ENCODE measurements at places on chromosomes 2 and 18. TPM values are rescaled to one million over a fixed set of nuclear protein-coding genes. Genes with fewer than 3 reads are reported as not detected.

GRCh38 chr2:217467331-217467730 is 535.5 kb downstream of the TNS1 start:
- no peaks in the 10 kb centered on the region for H3K36me3 ChIP-seq

DNA sequence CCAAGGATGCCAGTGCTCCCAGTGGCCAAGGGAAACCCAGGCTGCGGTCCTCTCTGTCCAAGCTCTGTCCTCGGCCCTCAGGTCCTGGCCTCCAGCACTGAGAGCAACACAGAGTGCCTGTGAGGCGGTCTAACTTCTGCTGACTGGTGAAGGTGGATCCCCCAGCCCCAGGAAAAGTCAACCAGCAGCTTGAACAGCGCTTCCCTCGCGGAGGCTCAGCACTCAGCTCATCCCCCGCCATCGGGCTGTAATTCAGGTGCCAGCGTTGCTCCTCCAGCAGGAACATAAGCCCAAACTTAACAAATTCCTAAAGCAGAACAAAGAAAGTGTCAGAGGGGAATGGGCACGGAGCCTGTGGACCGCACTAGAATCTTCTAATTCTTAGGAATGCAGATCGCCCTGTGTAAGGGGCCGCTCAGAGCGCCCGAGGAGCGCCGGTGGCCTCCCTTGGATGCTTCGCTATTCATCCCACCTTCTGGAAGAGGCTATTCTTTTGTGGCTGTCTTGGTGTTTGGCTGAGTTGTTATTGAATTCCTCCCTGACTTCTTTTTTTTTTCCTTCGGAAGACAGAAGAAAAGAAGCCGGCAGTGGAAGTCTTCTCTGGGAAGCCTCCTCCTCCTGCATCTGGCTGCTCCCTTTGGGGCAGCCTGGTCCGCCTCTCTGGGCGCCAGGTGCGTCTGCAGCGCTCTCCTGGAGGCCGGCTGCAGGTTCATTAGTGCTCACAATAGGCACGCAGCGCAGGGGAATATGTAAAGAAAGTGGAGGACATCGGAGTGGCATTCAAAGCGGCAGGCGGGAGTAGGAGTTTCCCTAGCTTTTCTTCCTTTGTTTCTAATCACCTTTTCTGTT is 905.6 kb downstream of the TSN start:
- no peaks in the 10 kb centered on the region for H3K4me1 ChIP-seq
- H3K27ac ChIP-seq: no peak overlapping the region
- no peaks in the 10 kb centered on the region for H3K27me3 ChIP-seq
- H3K4me3 ChIP-seq: no peak overlapping the region

DNA sequence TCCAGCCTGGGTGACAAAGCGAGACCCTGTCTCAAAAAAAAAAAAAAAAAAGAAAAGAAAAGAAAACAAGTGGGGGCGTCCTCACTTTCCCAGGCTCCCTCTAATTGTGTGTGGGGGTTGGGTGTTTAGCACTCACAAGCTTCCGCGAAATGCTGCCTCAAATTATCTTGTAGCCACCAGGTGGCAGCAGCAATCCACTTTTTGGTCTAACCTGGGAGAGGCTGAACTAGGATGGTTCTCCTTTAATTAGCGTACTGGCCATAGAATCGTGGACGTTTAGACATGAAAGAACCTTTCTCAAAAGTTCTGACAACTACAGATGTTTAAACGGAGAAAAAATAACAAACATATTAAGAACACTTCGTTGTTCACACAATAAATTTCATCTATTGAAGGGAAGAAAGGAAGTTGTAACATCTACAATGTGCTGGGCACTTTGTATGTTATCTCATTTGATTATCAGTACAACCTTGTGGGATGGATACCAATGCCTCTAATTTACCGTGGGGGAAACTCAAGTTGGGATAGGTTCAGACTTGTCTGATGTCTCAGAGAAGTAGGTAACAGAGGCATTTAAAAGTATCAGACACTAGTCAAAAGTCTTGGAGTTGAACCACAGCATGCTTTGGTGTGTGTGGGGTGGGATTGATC is 122.7 kb upstream of the NABP1 start:
- H3K27ac ChIP-seq: no peak overlapping the region
- H3K36me3 ChIP-seq: no peaks in the 10 kb centered on the region
- no peak overlapping the region for H3K4me3 ChIP-seq
- H3K4me1 ChIP-seq: no peaks in the 10 kb centered on the region
- H3K27me3 ChIP-seq: no peaks in the 10 kb centered on the region

DNA sequence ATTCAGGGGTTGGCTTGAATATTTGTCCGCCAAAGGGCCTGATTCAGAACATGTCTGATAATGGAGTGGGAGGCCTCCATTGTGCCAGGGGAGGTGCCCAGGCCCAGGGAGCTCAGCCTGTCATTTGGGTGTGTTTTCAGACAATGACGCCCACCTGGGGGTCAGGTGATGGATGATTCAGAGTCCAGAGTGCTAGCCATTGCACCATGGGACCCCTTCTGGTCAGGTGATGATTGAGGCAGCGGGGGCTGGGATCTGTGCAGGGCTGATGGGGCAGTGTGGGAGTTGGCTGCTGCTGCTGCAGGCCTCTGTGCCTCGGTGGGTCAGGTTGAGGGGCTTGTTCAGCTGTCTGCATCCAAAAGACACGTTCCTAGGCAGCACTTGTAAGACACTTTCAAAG is 8.3 kb upstream of the ARHGEF4 start:
- H3K27ac ChIP-seq: no peak overlapping the region
- no peak overlapping the region for H3K4me3 ChIP-seq
- peaks cover 14% of the 10 kb centered on the region for H3K4me1 ChIP-seq
- no peaks in the 10 kb centered on the region for H3K36me3 ChIP-seq

- no peak overlapping the region for H3K27ac ChIP-seq
- H3K4me1 ChIP-seq: no peaks in the 10 kb centered on the region
- no peaks in the 10 kb centered on the region for H3K36me3 ChIP-seq
- H3K4me3 ChIP-seq: no peak overlapping the region
Measured at GRCh38 chr2:31404827-31405226, 9.7 kb downstream of the XDH start.

- no peak overlapping the region for H3K27ac ChIP-seq
- DNase-seq: no peak
Measured at GRCh38 chr2:164903951-164904350, 51.4 kb downstream of the SLC38A11 start.

The C1QL2 gene
- not detected for polyA plus RNA-seq

The OTOS gene
- polyA plus RNA-seq: not detected

- no peaks in the 10 kb centered on the region for H3K27me3 ChIP-seq
- no peak for DNase-seq
- no peak overlapping the region for H3K27ac ChIP-seq
- H3K4me3 ChIP-seq: no peak overlapping the region
Measured at GRCh38 chr18:36274083-36274715, 23.3 kb upstream of the FHOD3 start.

- DNase-seq: no peak
- H3K27ac ChIP-seq: no peak overlapping the region
- H3K27me3 ChIP-seq: no peaks in the 10 kb centered on the region
- no peak overlapping the region for H3K4me3 ChIP-seq
Measured at GRCh38 chr2:138727956-138728355, 52.2 kb downstream of the NXPH2 start.

DNA sequence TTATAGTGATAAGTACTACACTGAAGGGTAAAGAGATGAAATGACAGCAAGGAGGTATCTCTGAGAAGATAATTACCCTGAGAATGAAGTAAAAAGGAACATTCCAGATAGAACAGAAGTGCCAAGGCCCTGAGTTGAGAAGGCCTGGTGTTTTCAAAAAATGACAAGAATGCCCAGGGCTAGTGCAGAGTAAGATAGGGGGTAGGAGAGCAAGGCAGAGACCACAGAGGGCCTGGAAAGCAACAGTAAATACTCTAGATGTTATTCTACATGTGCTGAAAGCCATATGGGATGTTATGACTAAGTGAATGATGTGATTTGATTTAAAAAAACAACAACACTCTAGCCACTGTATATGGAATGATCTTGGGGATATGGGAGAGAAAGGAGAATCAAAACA is 52.3 kb downstream of the BAZ2B start:
- H3K4me3 ChIP-seq: no peak overlapping the region
- no peak for DNase-seq
- H3K27me3 ChIP-seq: no peaks in the 10 kb centered on the region

- peaks cover 39% of the 10 kb centered on the region for H3K4me1 ChIP-seq
- H3K27ac ChIP-seq: peak overlapping the region; percentile 74
- H3K27me3 ChIP-seq: no peaks in the 10 kb centered on the region
- DNase-seq: no peak
- no peaks in the 10 kb centered on the region for H3K36me3 ChIP-seq
Measured at GRCh38 chr18:59917422-59917821, 17.6 kb downstream of the PMAIP1 start.

GRCh38 chr2:10238396-10238795 is 64.3 kb upstream of the HPCAL1 start:
- H3K36me3 ChIP-seq: no peaks in the 10 kb centered on the region
- H3K4me1 ChIP-seq: no peaks in the 10 kb centered on the region
- no peak for DNase-seq
- H3K4me3 ChIP-seq: no peak overlapping the region
- no peaks in the 10 kb centered on the region for H3K27me3 ChIP-seq

GRCh38 chr18:78087338-78087737 is 837.7 kb downstream of the GALR1 start:
- no peaks in the 10 kb centered on the region for H3K36me3 ChIP-seq
- H3K4me3 ChIP-seq: no peak overlapping the region
- DNase-seq: no peak

DNA sequence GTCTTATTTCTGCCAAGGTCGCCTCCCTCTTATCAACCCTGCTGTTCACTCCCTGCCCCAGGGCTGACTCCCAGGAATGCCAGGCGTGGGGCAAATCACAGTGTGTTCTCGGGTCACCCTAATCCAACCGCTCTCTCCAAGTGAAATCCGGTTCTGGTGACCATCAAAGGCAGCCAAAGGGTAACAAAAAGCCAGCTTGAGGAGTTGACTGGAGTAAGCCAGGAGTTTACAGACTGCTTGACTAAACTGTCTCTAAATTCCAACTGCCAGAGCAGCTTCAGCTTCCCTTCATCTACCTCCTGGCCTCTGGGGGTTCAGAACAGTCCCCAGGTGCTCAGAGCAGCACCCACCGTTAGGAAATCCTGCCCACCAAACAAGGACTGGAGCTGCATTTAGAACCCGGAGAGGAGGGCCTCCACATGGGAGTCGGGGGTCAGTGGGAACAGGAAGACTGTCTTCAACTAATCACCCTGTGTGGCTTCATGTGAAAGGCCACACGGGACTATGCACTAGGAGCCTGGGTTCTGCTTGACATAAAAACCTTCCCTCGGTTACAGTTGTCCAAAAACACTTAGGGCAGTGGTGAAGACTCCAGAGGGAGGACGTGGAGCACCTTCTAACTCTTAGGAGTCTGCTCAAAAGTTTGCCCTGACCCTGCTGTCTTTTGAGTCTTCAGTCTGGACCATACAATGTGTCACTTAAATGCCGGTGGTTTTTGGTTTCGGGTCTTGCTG is 24.2 kb upstream of the MCFD2 start:
- no peaks in the 10 kb centered on the region for H3K27me3 ChIP-seq
- no peaks in the 10 kb centered on the region for H3K36me3 ChIP-seq
- DNase-seq: no peak
- H3K4me1 ChIP-seq: peaks cover 18% of the 10 kb centered on the region
- peak overlapping the region; percentile 76 for H3K4me3 ChIP-seq

GRCh38 chr2:123015186-123015585 is 1009.9 kb upstream of the CNTNAP5 start:
- DNase-seq: no peak
- H3K4me3 ChIP-seq: no peak overlapping the region
- H3K36me3 ChIP-seq: no peaks in the 10 kb centered on the region
- H3K4me1 ChIP-seq: no peaks in the 10 kb centered on the region

The PROKR1 gene
- polyA plus RNA-seq: not detected

The ANKRD53 gene
- not detected for polyA plus RNA-seq

The IL1A gene
- 3.8 TPM for polyA plus RNA-seq

DNA sequence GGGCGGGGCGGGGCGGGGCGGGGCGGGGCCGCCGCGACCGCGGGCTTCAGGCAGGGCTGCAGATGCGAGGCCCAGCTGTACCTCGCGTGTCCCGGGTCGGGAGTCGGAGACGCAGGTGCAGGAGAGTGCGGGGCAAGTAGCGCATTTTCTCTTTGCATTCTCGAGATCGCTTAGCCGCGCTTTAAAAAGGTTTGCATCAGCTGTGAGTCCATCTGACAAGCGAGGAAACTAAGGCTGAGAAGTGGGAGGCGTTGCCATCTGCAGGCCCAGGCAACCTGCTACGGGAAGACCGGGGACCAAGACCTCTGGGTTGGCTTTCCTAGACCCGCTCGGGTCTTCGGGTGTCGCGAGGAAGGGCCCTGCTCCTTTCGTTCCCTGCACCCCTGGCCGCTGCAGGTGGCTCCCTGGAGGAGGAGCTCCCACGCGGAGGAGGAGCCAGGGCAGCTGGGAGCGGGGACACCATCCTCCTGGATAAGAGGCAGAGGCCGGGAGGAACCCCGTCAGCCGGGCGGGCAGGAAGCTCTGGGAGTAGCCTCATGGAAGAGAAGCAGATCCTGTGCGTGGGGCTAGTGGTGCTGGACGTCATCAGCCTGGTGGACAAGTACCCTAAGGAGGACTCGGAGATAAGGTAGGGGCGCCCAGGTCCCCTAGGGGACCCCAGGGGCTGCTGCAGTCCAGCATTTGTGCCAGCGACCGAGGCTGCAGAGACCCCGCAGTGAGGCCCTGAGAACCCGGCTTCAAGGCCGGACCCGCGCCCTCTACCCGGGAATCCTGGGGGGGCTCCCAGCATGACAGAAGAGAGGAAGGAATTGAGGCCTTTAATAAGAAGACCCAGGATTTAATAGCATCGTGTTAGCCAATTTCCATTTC is at the start of gene KHK:
TSS of gene KHK (plus strand) at position 49 of the 870 bp plus-strand sequence. CDS start at position 537, 488 bp downstream.
- H3K4me1 ChIP-seq: peaks cover 13% of the 10 kb centered on the region
- DNase-seq: no peak
- H3K4me3 ChIP-seq: peak within 1 kb of the TSS; percentile 87
- H3K27ac ChIP-seq: peak within 1 kb of the TSS; percentile 67
- no peaks in the 10 kb centered on the region for H3K27me3 ChIP-seq

The OR6B2 gene
- not detected for polyA plus RNA-seq

DNA sequence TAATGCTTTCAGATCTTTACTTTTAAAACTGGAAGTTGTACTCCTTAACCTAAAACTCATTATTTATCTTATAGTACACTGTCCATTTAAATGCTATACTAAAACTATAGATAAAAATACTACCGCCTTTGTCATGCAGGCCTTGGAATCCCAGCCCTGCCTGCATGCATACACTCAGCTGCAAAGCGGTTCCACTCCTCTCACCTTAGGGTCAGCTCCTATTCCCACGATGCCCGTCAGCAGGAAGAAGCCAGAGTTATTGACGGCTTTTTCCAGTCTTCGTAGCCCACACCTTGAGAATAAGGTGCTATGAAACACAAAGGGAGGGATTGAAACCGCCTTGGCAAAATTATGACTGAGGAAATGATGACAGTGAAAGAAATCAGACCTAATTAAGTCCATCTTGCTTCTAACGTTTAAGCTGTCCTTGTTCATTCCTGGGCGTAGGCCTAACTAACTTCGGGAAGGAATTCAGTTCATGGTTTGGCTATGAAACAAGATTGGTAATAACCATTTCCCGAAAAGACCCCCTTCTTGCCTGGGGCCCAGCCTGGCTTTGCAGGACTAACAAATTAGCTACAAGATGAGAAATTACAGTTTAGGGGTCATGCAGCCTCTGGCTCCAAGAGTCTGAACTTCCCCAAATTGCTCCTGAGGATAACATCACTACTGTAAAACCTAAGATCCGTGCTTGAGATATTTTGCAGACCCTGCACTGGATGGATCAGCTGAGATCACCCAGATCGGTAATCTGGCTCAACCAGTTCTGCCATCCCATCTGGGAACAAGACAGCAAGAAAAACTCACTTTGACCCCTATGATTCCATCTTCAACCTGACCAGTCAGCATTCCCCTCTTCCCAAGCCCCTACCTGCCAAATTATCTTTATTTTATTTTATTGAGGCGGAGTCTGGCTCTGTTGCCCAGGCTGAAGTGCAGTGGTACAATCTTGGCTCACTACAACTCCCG is 17.1 kb downstream of the EPB41L5 start:
- no peak overlapping the region for H3K27ac ChIP-seq
- no peaks in the 10 kb centered on the region for H3K36me3 ChIP-seq
- H3K27me3 ChIP-seq: no peaks in the 10 kb centered on the region
